ENCODE measurements at places on chromosomes 11 and 22.

DNA sequence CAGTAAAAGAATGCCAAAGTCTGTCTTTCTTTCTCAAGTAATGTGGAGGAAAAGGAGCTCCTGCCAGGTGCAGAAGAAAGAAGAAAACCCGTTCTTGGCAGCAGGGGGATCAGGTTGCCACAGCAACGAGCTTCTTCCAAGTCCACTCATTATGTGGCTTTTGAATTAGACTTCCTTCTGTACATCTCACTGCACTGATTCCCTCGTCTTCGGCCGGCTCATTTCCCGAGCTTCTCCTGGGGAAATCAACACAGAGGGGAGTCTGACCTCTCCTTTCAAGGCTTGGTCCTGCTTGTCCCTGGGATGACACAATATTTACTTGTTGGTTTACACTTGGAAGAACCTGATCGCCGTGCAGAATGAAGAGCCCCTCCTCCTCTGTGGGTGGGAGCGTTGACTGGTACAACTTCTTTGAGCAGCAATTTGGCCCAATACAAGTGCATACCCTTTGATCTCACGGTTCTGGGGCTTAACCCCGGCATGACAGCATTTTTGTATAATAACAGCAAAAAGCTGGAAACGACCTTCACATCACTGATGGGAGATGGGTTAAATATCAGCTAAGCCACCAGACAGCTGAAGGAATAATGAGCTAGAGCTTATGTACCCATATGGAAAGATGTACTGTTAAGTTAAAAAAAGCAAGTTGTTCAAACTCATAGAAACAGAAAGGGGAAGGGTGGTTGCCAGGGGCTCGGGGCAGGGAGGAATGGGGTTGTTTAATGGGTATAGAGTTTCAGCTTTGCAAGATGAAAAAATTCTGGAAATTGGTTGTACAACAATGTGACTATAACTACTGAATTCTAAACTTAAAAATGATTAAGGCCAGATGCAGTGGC lies 35.4 kb downstream of the MCHR1 start:
- peak; percentile 35 for DNase-seq

- no peak for DNase-seq
Observed at GRCh38 chr22:49022816-49023160, 804.9 kb downstream of the BRD1 start.

DNA sequence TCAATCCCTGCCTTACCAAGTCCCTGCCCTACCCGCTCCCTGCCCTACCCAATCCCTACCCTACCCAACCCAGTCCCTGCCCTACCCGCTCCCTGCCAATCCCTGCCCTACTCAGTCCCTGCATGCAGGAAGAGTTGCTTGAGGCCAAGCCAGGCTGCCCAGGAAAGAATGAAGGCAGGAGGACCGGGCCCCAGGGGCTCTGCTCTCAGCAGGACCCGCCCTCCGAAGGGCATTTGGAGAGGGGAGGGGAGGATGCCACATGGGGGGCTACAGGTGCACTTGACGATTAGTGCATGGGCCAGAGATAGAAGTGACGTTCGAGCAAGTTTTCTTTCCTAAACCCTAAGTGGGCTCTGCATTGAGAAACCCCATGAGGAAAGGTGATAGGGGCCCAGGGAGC lies 581.2 kb downstream of the TBC1D22A start:
- no peak for DNase-seq

DNA sequence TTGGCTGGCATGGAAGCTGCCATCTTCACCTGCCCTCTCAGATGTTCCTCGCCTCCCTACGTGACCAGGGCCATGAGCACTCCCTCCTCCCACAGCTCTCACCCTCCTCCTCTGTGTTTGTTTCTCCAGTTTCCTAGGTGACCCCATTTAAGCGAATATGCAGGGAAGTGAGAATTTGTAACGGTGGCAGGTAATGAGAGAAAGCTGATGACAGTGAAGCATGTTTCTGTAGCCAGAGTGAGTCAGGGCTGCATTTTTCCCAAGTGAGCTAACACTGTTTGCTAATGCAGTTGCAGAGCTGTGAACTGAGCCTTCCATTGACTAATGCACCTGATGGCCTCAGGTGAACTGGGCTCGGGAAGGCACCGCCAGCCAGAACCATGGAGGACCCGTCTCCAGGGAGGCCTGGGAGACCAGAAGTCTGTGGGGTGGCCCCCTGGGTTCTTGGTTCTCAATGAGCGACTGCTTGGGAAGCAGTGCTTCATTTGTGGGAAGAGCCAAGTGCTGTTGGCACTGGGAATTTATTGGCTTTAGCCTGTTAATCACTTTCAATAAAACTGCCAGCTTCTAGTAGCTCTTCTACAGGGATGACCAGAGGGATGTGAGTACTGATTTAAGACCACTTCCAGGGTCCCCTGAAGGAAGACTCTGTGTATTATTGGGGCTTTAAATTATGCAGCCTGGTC lies 64.5 kb downstream of the BARX2 start:
- DNase-seq: peak; percentile 7

DNA sequence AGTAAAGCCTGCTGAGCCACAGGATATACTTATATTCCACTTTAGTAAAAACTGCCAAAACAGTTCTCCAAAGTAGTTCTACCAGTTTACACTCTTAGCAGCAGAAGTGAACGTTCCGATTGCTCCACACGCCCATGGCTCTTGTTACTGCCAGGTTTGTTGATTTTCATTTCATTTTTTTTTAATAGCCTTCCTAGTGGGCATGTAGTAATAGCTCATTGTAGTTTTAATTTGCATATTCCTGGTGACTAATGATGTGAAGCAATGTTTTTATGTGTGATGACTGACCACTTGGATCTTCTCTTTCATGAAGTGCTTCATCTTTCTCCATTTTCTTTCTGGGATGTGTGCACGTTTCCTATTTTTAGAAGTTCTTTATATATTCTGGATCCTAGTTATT lies 4.8 kb upstream of the C11orf97 start:
- DNase-seq: peak; percentile 38

DNA sequence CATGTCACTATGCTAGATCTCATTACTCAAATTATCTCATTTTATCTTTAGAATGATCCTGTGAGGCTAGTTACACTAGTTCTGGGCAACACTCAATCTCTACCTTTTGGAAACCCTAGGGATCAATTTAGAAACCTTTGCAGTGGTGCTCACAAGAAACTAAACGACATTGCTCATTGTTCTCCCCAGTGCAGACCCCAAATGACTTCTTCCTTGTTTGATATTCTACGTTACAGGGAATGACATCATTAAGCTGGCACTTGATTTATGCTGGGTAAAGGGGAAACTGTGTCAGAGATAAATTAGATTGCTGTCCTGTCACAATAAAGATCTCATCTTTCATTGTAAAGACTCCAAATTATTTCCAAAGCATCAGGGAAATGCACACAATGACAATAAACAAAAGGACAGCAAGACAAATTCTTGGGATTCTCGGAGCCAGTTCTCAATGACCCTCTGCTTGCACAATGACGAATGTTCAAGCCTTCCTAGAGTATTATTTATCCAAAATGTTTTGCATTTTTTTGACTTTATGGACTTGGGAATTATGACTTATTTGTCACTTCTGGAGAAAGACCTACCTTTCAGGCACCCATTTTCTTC lies 1121.8 kb upstream of the TENM4 start:
- no peak for DNase-seq

DNA sequence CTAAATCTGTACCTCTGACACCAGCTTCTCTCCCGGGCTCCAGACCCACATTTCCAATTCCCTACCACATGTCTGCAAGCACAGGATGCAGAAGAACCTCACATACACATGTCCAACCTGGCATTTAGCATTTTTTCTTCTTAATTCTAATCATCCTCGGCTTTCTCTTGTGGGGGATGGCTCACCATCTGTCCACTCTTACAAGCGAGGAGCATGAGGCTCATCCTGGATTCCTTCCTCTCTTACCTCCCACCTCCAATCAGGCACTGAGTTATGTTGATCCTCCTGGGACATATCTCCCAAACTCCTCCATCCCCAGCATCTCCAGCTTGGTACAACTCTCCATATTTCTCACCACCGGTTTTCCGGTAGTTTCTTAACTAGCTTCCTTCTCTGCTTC lies 149.8 kb upstream of the LARGE1 start:
- no peak for DNase-seq

GRCh38 chr11:61901397-61901796 lies 10.1 kb upstream of the FADS3 start:
- no peak for DNase-seq

DNA sequence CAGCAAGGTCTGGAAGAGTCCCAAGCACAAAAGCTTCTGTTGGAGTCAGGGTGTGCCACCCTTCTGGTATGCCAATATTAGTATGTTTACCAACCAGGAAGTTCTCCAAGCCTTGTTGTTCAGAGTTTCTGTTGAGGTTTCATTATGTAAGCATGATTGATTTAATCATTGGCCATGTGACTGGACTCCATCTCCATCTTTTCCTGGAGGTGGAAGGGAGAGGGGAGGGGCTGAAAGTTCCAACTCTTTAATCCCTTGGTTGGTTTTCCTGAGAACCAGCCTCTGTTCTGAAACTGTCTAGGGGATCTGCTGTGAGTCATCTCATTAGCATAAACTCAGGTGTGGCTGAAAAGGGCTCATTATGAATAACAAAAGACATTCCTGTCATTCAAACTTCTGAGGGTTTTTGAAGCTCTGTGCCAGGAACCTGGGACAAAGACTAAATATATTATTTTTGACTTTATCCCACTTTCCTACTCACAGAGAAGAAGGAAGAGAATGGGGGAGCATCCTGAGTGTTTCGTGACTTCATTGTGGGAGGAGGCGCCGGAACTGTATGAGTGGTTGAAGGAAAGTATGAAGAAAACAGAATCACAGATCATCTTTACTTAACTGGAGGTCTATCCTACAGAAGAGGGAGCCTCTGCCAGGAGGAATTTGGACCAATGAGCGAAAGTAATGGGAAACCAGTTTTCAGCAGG lies 138.2 kb downstream of the NECTIN1 start:
- DNase-seq: peak; percentile 22

GRCh38 chr11:62787005-62787759 lies at the start of gene TMEM179B:
Gene TMEM179B (plus strand): TSS chr11:62787402. CDS start chr11:62787432, 30 bp downstream.
- peak; percentile 100 for DNase-seq

- DNase-seq: no peak
Observed at GRCh38 chr22:50710221-50710620, 27.8 kb upstream of the ACR start.

DNA sequence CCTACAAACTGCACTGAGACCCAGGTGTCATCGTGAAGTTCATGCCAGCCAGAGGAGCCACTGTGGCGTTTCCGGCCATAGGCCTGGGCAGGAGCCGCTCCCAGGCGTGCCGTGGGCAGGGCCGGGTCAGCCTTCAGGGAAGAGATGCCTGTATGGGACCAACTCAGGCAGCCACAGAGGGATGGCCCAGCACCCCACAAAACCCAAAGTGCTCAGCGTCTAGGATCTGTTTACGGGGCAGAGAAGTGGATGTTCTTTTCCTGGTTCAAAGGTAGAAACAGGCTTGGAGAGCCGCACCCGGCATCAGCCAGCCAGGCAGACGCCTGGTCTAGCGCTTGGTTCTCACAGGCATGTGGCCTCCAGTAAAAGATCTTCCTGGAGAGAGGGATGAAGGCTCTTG lies 8.4 kb upstream of the BID start:
- DNase-seq: no peak

GRCh38 chr11:25734591-25735211 lies 597.2 kb upstream of the ANO3 start:
- DNase-seq: peak; percentile 68

DNA sequence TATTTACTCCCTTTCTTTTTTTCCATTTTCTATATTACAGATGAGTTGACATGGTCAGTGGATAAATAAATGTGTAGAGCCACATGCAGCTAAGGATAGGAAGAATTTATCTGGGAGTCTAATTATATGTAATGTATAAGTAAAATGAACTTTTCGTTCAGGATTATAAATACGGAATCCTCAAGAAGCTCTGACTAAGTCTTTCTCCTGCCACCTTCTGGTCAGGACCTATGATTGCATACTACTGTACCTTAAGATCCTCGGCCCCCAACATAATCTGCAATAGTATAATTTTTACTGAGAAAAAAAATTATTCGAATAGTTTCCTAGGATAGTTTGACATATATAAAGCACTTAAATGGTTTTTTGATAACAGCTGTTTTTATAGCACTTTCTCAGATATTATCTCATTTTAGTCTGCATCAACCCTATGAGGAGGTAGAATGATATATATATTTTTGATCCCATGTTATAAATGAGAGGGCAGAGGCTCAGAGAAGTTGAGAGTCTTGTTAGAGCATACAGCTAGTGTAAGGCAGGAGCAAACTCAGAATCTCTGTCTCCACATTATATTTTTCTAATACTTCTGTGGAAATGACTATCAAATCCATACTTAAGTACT lies 36.1 kb downstream of the CCDC90B start:
- peak; percentile 70 for DNase-seq

DNA sequence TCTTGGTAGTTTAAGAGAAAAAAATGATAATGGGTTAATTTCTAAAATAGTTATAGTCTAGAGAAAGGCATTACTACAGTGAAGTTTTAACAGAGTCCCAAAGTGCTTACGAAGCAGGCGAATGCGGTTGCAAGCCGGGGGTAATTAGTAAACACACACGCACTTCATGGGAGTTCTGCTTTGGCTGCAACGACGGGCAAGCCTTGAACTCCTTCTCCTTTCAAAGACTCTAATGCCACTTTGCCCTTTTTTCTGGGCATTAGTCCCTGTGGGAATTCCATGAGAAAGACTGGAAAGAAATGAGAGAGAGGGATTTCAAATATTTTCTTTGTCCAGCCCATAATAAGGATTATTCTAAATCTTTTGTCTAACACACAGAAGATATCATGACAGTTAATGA lies 66.1 kb downstream of the TENM4 start:
- DNase-seq: no peak

DNA sequence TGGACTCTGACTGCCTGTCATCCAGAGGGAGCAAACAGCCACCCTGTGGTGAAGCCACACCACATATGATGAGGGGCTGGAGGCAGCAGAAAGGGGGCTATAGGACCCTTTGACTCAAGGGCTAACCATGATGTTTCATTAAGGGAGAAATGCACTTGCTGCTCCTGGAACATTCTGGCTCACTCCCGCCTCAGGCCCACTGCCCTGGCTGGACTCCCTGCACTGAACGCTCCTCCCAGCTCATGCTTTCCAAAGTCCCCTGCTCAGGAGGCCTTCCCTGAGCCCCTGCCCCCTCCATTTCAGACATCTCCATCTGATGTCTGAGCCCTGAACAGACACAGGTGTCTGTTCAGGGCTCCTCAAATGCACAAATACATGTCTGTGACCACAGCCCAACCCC lies 69.1 kb downstream of the CDKN1C start:
- DNase-seq: no peak

GRCh38 chr11:8723711-8724110 lies 41.1 kb downstream of the RPL27A start:
- DNase-seq: no peak

GRCh38 chr22:32324505-32325415 lies 32.9 kb upstream of the RFPL3 start:
- no peak for DNase-seq

- DNase-seq: no peak
Observed at GRCh38 chr11:64870893-64871466, 7.4 kb downstream of the EHD1 start.

DNA sequence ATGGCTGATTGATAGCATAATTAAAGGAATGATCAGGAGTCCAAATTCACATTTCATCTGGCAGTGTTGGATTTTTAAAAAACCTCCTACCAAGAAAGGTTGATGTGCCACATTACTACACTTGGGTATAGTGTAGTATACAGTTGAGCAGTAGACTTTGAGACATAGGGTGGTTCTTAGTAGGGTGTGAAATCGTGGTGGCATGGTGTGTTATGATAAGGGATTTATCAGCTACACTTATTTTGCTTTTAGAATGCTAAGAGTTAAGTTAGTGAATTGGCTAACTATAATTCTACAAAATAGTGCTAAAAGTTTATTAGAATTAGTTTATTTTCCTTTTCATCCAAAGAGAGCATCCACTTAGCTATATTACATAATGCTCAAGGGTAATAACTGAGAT lies 13.1 kb downstream of the TBCEL start:
- no peak for DNase-seq
